ENCODE measurements at places on chromosomes 1 and 21.

GRCh38 chr1:107776900-107777663, 187.9 kb downstream of the VAV3 start:
- no peak for DNase-seq

- peak; percentile 86 for DNase-seq
Measured at GRCh38 chr1:94734963-94735901, 84.9 kb upstream of the SLC44A3 start.

- peak; percentile 42 for DNase-seq
Measured at GRCh38 chr1:202293569-202293968, 48.2 kb downstream of the UBE2T start.

DNA sequence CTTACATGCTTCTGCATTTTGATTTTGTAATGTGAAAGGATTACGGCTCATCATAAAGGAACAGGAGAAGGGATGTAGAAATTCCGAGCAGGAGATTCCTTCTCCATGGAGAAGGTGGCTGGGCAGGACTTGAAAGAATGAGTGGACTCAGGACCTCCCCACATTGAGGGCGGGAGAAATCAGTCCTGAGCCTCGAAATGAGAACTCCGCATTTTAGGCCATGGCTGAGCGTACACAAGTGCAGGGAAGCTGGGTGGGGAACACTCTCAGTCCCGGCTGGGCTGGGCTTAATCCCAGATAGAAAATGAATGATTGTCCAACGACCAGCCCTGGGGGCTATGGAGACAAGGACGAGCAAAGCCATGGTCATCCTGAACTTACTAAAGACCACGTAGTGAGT, 402.3 kb upstream of the POU3F1 start:
- DNase-seq, result no peak

- DNase-seq, result no peak
Measured at GRCh38 chr1:66704177-66704875, 47.9 kb upstream of the DYNLT5 start.

GRCh38 chr1:102628109-102628613, 480.2 kb downstream of the COL11A1 start:
- DNase-seq, result peak; percentile 28

- DNase-seq, result peak; percentile 30
Measured at GRCh38 chr1:35539824-35540261, 17.4 kb downstream of the KIAA0319L start.

- no peak for DNase-seq
Measured at GRCh38 chr1:17637055-17637454, 97.6 kb downstream of the ARHGEF10L start.

DNA sequence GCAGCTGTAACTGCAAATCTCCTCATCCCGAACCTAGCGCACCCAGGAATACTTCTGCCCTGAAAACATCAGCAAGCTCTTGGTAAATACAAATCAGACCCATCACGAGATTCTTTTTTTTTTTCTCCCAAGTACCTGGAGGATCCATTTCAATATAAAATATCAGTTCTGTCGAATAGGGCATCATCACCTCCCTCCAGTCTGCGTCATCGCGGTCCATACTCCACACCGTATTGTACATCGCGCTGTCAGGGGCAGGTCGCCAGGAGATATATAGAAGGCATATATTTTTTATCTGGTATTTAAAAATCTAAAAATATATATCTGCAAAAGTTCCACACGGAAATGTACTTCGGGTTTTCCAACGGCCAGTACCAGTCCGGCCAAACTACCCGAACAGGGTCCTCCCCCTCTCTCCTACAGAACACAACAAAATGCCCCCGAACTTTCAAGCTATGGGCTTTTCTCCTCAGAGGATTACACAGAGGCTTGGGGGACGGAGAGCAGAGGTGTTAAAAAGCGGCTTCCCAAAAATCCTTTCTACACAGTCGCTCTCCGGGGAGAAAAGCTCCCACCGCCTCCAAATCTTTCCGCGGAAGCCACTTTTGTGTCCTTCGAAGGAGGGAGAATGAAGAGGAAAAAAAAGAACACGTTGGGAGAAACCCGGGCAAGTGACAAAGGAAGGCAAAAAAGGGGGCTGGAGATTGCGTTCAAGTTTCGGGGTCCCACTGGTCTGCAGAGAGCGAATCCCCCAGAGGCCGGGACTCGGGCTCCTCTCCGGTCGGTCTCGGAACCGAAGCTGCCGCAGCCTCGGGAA, 509 bp downstream of the PIK3R3 start:
- DNase-seq, result peak; percentile 60

DNA sequence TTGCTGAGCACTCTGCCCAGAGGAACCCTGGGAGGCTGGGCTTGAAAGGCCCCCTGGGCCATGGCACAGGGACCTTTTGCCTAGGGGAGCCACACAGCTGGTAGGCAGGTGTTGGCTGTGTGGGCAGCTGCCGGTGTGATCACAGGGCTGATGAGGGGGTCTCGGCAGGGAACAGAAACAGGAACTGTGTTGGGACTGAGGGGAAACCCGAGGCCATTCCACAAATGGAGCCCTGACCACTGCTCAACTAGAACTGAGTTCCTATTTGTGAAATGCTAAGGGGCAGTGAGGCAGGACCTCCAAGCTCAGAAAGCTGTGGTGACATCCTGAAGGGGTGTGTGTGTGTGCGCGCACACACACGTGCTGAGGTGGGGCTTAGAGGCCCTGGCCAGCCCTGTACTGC, 6.4 kb upstream of the THEM5 start:
- DNase-seq, result no peak

- DNase-seq, result peak; percentile 65
Measured at GRCh38 chr1:86912281-86912900, 1.5 kb downstream of the SELENOF start.

GRCh38 chr1:155479205-155479604, 83.4 kb downstream of the ASH1L start:
- DNase-seq, result peak; percentile 58

DNA sequence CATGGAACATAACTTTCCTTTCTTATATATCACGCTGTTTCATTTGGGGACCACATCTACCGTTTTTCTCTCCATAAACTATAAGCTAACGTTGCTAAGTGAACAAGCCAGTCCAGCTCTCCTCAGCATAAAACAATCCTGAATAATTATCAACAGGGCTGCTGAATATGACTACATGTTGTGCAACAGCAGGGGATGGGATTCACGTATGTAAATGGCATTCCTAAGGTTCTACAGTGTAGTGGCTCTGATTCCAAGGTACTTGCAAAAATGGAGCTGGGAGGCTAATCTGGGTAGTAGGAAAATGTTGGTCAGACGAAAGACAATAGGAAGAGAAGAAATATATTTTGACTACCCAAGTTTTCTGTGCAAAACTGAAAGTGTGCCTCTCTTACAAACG, 262.8 kb downstream of the RWDD3 start:
- no peak for DNase-seq

DNA sequence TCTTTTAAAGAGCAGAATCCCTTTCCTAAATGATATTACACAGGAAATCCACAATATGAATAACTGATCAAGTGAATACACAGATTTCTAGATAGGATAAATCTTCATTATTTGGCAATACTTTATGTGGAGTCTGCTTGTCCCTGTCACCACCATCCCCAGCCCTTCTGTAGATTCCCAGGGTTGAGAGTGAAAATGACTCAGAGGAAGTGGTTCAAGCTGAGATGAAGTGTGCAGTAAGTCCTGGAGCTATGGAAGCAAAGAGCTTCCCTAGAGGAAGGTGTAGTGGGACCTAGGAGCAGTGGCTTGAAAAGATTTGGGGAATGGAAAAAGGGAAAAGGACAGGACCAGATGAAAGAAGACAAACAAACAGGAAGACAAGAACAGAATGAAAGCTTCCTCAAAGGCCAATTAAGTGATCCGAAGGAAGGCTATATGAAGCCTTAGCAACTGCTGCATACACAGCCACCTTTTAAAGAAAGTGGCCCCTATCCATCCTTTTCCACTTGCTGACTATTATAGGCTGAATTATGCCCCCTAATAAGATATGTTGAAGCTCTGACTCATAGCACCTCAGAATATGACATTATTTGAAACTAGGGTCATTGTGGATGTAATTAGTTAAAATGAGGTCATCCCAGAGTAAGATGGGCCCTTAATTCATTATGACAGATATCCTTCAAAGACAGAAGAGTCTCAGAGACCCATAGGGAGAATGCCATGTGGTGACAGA, 96.5 kb upstream of the CAMK1G start:
- peak; percentile 60 for DNase-seq

- no peak for DNase-seq
Measured at GRCh38 chr1:1847061-1847850, 43.6 kb downstream of the GNB1 start.

- peak; percentile 39 for DNase-seq
Measured at GRCh38 chr1:74193908-74194307, 4.1 kb downstream of the LRRIQ3 start.

- DNase-seq, result no peak
Measured at GRCh38 chr1:25566176-25566729, 22.8 kb downstream of the LDLRAP1 start.

DNA sequence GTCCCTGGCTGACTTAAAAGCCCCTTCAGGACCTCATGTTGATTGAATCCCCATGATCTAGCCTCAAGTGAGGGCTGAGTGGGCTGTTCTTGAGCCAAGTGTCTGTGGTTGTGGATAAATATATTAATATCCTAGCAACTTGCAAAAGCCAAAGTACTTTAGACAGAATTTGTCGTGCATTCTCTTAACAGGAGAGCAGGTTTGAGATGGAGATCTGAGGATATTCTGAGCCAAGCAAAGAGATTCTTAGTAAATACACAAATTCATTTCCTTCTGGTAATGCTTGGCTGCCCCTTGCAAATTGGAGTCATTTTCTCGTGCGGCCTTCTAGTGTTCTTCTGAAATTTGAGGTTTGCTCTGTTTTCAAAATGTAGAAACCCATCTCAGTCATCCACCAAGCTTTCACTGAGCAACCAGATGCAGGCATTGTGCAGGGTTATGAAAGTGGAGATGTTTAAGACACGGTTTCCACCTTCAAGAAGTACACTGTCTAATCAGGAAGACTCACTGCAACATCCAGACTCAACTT, 242.1 kb upstream of the JUN start:
- peak; percentile 60 for DNase-seq

- DNase-seq, result peak; percentile 88
Measured at GRCh38 chr1:192700834-192701271, 64.9 kb downstream of the RGS13 start.

GRCh38 chr1:208256556-208256955, 12.4 kb upstream of the PLXNA2 start:
- DNase-seq, result no peak

GRCh38 chr1:40784141-40784770, 669 bp downstream of the KCNQ4 start:
- DNase-seq, result no peak

DNA sequence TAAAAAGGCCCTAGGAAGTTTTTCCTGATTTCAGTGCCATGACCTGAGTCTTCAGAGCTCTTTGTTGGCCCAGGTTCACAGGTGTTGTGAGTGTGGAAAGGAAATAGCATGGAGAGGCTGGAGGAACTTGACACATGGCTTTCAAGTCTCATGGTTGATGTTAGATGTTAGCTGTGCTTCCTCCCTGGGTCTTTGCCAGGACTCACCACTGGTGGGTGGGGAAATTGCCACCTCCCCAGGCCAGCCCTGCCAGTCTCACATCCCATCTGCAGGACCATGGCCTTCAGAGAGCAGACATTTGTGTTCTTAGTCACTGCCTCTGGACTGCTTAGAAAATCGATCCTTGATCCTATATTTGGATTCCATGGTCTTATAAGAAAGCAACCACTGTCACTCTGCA, 383.2 kb downstream of the DISC1 start:
- no peak for DNase-seq

GRCh38 chr21:22346576-22346975, 1348.4 kb downstream of the NCAM2 start:
- no peak for DNase-seq

DNA sequence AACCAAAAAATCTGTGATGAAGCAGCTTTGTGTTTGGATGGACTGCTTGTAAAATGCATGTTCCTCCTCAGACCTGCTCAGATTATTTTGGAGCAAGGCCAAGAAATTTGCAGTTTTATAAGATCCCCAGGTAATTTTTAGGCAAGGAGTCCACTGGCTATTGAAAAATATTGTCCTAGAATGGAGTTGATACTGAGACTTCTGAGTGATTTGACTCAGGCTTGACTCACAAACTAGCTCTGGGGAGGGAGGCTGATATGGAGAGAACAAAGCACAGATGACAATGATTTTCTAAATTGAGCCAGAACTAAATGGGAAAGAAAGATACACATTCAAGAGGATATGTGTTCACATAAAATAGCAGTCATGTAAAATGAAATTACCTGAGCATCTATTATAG, 36.7 kb downstream of the AGL start:
- DNase-seq, result no peak

- no peak for DNase-seq
Measured at GRCh38 chr1:181497870-181498269, 14.6 kb downstream of the CACNA1E start.

- no peak for DNase-seq
Measured at GRCh38 chr1:30014031-30014430, 709.4 kb downstream of the MATN1 start.

- no peak for DNase-seq
Measured at GRCh38 chr1:246508897-246509688, 2.0 kb upstream of the SMYD3 start.

DNA sequence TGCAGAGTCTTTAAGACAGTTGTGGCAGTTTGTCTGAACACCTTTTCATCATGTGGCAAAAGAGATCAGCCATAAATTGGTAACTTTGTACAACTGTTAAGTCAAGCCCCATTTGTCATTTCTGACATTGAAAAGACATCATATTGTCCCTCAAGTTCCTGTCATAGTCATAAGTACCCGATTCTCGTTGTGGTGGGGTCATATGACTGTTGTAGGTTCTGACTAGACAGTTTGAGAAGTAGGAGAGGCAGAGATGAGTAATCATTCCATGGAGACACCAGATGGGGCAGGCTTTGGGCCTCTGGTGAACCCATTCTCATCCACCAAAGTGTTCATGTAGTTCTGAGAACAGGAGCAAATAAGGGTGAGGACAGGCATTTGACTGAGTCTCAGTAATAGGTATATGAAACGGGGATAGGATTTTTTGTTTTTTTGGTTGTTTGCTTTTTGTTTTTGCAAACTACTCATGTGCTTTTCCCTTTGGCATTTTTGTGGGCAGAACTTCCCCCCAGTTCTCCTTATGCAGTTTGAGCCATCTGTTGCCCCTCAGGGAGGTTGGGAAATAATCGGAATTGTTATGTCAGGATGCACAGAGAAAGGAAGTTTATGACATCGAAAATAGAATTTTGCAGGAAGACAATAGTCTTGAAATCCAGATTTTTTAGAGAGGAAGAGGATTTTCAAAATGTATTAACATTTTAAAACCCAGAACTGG, 86.9 kb upstream of the KCNE2 start:
- peak; percentile 5 for DNase-seq

DNA sequence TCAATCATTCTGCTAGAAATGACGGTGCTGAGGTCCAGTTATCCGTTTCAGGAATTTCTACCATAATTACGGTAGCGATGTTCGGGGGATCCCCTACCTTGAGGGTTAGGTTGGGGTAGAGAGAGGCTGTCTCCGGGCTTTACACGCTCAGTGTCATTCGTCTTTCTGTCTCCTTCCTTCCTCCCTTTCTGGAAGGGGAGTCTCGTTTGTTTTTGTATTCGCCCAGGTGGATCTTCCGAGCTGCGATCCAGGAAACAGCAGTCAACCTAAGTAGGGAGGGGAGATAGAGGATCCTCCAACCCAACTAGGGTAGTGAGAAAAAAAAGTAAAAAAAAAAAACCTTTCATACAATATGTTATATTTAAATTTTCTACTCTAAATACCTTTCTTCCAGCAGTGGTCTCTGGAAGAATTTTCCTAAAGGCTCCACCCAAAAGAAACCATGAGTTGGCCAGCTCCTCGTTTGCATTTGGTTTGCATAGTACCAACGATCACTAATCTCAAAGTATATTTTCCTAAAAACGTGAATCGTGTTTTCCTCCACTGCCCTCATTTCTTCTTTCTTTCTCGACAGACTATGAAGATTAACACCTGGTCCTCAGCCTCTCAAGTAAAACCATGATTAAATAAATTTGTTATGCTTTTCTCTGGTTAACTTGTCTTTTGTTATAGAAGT, 611 bp upstream of the PIK3C2B start:
- no peak for DNase-seq
